ENCODE measurements at places on chromosomes 7 and 10. TPM values are rescaled to one million over a fixed set of nuclear protein-coding genes. Genes with fewer than 3 reads are reported as not detected.

Gene FLNC
- total RNA-seq, result 7.7 TPM

GRCh38 chr10:91339729-91340128, 70.4 kb upstream of the HECTD2 start:
- no peak for DNase-seq

DNA sequence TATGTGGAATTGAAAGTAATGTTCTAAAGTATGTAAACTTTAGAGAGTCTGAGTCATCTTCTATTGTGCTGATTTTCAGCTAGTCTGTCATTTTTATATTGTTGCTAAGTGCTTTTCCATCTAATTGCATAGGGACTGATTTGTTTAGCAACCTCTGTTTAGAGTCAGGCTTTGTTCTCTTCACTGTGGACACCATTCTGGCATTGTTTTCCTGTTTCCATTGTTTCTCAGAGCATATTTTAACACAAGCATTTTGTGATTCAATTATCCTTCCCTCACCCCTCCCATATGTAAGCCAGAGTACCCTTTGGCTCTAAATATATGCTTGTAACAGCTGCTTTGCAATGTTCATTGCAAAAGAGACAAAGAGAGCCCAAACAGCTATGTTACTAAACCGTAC, 748.4 kb upstream of the PHF14 start:
- DNase-seq, result no peak

DNA sequence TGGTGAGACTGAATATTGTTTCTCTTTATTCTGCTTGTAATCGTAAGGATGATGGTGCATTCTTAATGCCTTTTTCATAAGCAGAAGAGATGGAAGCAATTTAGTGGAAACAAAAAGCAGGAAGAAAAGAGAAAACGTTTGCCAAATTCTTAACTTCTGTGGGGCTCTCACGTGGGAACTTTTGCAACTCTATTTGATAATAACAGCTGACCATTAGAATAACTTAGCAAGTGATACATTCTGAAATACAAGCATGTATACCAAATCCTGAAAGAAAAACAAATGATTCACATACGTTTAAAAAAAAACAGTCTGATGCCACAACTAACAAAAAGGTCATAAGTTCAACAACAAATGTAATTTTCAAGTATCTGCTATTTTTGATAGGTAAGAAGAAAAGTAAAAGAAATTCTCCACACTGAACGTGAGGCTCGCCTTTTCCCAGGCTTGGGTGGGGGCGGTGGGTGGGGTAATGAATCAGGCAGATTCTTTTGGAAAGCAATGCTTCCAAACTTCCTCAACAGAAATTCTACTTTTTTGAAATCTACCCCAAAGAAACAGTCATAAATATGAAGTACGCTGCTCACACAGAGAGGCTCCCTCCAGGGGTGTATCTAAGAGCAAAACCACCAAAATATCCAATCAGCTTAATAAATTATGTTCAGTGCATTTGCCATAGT, 446.2 kb upstream of the MGMT start:
- no peak for DNase-seq

GRCh38 chr10:14048930-14049613, 281.7 kb downstream of the FRMD4A start:
- no peak for DNase-seq

Gene CPEB3
- total RNA-seq, result 2.8 TPM

DNA sequence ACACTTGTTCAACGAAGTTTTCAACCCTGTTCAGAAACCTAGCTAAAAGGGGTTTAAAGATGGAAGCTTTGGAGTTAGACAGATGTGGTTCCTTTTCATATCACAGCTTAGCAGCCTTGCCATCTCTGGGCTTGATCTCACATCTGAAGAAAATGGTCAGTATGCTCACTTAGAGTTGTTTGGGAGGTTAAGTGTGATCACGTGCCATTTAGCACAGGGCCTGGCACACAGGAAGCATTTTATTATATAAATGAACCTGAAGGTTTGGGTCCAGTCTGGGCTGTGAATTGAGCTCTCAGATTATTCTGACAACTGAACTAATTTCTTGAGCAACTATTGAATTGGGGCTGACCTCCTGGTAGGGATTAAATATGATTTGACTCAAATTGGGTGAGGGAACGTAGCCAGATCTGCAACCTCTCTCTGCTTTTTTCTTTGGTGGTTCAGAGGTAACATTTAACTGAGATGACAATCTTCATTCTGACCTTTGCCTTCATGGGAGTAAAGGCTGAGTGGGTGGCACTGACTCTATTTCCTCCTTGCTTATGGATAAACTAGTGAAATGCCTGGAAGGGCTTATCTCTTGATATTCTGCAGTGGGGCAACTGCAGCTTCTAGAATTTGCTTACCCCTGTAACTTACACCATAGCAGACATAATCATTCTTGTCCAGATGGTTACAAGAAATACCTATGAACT, 10.2 kb upstream of the HKDC1 start:
- DNase-seq, result no peak

Gene IFIT1B
- not detected for total RNA-seq

Gene ASAH2
- 0.60 TPM for total RNA-seq

Gene OGDHL
- total RNA-seq, result 0.65 TPM

DNA sequence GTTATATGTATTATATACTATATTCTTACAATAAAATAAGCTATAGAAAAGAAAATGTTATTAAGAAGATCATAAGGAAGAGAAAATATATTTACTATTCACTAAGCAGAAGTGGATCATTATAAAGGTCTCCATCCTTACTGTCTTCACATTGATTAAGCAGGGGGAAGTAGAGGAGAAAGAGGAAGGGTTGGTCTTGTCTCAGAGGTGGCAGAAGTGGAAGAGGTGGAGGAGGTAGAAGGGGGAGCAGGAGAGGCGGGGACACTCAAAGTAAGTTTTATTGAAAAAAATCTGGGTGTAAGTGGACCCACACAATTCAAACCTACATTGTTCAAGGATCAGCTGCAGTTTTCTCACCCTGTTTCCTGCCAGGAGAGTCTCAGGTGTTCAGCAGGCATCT, 28.9 kb upstream of the ERCC6 start:
- DNase-seq, result no peak

GRCh38 chr7:118005026-118005425, 131.8 kb upstream of the CTTNBP2 start:
- DNase-seq, result no peak

Gene BET1
- total RNA-seq, result 26.0 TPM

GRCh38 chr10:32065856-32066255, 9.6 kb upstream of the KIF5B start:
- DNase-seq, result no peak

Gene OR2A12
- total RNA-seq, result not detected

Gene AKR1C3
- 71.0 TPM for total RNA-seq

- DNase-seq, result no peak
Observed at GRCh38 chr10:79327090-79327457, 20.2 kb upstream of the PPIF start.

DNA sequence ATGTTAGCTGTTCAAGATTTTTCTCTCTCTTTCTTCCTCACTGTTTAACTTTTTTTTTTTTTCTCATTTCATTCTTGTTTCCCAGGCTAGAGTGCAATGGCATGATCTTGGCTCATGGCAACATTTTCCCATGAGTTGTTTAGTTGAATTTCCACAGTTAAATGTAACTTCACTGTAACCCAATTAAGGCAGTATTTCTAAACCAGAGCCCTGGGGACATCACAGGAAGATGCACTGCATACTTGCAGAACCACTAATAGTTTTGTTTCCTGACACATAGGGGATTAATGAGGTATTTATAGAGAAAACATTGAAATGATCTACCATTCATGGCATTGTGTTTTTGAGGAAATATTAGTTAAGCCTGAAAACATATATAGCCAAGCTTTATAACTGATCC, 795.6 kb upstream of the GHITM start:
- DNase-seq, result no peak

GRCh38 chr7:105216786-105217185, 171.9 kb downstream of the SRPK2 start:
- no peak for DNase-seq

Gene WNT16
- total RNA-seq, result not detected

DNA sequence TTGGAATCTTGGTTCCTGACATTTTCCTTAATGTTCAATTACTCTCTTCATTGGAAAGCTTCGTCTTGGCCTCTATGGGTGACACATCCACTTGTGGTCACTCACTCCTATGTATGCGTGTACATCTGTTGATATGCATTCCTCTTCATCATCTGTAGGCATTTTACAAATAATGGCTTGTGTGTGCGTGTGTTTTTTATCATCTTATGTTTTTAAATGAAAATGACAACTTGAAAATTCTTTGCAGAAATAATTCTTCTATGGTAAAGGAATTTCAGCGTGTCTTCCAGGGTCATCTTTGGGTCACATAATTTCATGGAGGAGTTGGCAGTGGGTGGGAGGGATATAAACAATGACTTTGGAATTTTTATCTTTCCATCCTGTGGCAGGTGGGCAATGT, 925.1 kb downstream of the LRMDA start:
- DNase-seq, result no peak

- no peak for DNase-seq
Observed at GRCh38 chr10:26887611-26888215, 27.0 kb upstream of the ABI1 start.

DNA sequence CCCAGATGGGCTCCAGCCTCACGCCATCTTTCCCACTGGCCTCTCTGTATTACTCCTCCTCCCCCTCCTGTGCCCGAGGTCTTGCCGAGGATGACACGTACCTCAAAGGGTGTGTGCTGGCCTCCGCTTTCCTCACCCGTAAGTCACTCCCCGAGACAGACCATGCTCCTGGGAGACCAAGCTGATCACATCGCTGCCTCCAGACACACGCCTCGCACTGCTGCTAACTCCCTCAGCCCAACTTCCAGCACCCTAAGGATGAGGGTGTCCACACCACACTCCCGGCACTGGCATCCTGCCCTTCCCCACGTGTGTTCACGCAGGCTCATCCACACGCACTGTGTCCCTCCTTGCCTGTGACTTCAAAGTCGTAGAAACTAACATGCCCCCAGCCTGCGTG, 24.0 kb downstream of the MAD1L1 start:
- no peak for DNase-seq

GRCh38 chr7:90455163-90456030, 14.0 kb upstream of the PTTG1IP2 start:
- DNase-seq, result no peak

DNA sequence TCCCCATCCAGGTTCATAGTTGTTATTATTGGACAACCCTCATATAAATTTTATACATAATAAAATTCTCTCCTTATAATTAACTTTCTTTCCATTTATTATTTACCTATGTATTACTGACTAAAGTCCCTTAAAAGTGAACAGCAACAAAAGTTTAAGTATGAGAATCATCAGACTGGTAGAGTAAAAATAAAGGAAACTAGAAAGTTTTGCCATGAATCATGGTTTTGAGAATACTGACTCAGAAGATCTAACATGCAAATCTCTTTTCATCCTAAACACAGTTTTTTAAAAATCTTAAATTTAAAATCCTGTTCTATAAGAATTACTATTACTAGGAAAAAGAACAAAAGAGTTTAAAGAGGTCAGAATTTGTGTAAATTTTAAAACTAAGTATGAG, 32.1 kb downstream of the HERC4 start:
- DNase-seq, result no peak

Gene GATAD1
- 55.5 TPM for total RNA-seq

- DNase-seq, result no peak
Observed at GRCh38 chr7:157250605-157251228, 86.1 kb upstream of the DNAJB6 start.
